ENCODE measurements at places on chromosomes 1 and 21.

GRCh38 chr1:175537571-175537970 lies 205.8 kb downstream of the TNR start:
- no peak for DNase-seq

GRCh38 chr1:222618880-222619596 lies 1.1 kb downstream of the MIA3 start:
- no peak for DNase-seq

DNA sequence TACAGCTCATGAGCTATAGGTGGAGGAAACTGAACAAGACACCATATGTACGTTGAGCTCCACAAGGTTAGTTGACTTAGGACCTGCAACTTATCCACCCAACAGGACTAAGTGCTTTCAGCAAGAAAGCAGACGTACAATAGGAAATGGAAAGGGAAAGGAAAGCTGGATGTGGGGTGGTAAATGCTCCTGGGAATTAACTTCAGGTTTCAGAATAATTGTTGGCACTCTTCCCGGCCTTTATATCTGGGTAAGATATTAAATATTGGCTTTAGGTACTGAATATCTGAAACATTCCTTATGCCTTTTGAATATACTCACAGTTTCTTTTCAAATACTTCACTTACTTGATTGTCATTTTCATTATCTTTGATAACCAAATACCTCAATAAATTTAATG lies 36.3 kb downstream of the GLMN start:
- DNase-seq, result no peak

DNA sequence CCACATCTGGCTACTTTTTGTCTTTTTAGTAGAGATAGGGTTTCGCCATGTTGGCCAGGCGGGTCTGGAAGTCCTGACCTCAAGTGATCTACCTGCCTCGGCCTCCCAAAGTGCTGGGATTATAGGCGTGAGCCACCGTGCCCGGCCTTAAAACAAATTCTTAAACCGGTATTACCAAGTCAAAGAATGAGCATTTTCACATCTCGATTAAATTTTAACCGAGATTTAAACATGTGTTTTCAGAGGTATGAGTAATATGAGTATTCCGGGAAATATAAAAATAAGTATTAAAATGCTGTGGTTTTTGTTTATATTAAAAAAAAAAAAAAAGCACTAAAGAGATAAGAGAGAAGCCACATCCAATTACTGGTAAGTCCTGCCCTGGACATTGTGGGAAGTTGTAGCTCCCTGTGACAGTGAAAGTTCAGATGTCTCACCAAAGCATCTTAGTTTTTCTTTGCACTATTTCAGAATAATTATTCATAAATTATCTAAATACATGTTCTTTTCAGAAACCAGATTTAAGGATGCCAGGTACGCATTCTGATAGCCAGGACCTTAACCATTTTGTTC lies 24.9 kb downstream of the ZNF281 start:
- DNase-seq, result no peak

DNA sequence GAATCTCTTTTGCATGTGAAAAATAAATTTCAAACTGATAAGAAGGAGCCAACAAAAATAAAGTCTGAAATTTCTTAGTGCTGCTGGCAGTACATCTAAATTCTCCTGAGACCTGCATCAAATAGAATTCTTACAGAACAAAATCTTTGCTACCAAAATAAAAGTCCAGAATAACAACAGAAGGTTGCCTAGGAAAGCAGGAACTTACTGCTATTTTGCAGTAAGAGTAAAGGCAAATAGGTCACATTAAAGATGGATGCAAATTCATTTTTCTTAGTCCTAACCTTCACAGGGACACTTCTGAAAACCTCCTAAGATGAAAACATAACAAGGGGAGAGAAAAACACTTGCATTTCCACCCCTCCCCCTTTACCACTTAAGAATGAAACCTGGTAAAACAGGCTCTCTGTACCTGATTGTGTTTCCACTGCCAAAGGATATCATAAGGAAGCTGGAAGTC lies 59.0 kb downstream of the RUSC1 start:
- no peak for DNase-seq

GRCh38 chr1:187999973-188000372 lies 1171.2 kb downstream of the PLA2G4A start:
- no peak for DNase-seq

- DNase-seq, result no peak
These were observed 274.7 kb upstream of the SNX7 start for GRCh38 chr1:98386675-98387440.

All from stimulated activated CD4-positive, alpha-beta T cell treated with anti-CD3 and anti-CD28 coated beads, Interleukin-1b, Interleukin-23, amount 100 ng/mL, for 48 hours (primary cell).